ENCODE measurements at places on chromosomes 4 and X.

GRCh38 chr4:87973283-87974169, 2.0 kb upstream of the SPP1 start:
- DNase-seq: peak; percentile 13

DNA sequence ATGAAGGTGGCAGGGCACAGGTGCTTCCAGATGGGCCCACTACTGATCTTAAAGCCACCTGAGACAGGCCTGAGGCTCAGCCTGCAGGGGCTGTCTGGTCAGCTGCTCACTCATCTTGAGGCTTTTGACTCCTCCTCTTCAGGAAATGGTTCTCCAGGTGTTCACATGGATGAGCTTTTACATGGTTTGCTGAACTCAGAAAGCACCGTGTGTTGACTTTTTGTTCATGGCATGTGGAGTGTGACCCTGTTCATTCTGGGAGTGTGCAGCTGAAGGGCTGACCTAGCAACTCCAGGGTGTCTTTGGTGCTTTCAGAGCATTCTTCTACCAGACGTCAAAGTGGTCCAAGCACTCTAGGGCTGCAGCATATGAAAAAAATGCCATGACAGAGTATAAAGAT, 111.1 kb downstream of the CCNG2 start:
- no peak for DNase-seq

DNA sequence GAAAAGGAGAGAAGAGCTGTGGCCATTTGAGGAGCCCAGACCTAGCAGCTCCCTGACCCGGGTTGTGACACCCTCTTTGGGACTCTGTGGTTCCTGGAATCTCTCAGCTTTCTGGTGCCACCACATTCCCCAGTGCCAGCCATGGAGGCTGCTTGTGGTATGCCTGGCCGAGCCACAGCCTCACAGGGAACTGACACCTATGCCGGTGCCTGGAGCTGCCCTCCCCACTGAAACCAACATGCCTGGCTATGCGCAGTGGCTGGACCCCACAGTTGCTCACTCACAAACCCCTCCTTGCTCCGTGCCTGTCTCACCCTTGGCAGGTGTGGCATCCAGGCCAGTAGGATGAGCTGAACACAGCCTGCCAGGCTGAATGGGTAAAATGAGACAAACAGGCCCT, 749.4 kb downstream of the ARAP2 start:
- DNase-seq: no peak

DNA sequence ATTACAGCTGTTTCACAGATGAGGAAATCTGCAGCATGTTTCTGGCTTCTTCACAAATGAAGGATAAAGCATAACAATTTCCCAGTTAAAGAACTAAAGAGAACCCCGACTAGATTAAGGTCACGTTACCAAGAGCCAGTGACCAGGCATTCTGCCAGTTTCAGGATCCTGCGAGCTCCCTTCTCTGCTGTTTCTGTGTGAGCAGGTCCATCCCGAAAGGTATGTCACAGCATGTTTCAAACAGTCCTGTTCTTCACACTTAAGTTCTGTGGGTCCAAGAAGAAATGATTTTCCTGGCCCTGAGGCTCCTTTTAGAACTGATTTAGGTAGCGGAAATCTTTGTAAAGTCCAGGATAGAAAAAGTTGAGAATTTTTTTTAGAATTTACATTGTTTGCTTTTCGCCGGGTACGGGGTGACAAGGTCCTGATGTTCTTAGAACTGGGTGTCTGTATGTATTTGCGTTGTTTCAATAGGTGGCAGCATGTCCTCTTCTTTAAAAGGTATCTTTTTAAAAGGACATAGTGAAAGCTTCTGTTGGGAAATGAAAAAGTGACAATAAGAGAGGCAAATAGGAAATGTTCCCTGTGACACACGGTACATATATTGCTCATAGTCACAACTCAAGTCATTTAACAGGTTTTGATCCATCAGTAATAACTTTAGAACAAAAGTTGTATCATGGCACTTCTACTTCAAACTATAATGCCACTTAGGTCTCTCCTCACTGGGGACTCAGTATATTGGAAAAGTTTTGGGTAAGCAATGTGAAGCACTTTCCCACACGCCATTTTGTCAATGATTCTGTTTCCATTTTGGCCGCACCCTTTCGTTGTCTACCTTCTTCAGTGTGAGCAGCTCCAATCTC, 18.4 kb downstream of the IL21 start:
- DNase-seq: no peak

DNA sequence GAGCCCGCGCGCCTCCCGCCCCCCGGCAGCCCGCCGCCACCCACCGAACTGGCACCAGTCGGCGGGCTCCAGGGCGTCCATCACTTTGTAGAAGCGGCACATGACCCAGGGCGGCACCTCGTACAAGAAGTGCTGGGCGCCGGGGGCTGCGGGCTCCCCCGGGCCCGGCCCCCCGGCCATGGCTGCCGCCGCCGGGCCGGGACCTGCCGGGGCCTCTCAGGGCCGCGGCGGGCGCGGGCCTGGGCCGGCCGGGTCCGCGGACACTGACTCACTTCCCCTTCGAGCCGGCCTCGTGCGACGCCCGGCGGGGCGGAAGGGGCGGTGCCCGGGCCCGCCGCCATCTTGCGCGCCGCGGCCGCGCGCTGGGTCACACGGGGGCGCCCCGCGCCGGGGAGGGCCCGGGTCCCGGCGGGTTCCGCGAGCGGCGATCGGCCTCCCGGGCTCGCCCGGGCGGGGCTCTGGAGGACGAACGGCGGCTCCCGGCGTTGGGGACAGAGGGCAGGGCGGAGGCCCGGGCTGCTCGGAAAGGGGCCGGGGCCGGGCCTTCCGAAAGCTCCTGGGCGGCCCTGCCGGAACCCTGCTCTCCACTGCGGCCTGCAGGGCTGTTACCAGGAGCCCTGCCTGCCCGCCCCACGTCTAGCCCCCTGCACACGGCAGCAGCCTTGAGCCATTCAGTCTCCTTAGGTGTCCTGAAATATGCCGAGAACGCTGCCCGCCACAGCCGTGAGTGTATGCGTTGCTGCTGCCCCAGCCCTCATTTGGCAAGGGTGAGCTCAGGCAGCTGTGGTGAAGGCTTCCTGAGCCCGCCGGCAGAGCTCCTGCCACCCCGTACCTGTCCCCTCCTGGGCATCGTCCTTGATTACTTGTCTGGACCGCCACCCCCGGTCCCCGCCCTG, at the start of gene IRAK1:
Gene IRAK1 (minus strand): TSS at position 270 of the 896 bp plus-strand sequence. CDS start 90 bp downstream, at position 180.
- DNase-seq: peak; percentile 36

DNA sequence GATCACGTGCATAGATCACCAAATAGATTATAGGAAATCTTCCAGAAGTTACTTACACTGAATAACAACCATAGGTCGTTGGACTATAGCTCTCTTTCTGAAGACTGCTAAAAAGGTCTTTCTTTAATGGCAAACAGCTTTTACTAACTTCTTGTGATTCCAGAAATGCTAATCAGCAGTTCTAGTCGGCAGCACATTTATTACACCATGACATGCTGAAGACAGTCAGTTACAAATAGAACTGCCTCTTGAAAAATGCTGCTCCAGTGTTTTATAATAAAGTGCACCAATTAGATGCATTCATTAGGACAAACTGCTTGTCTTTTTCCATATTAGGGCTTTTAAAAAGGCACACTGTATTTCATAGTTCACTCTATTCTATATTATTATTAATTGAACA, 488.2 kb downstream of the PABPC4L start:
- DNase-seq: no peak

- no peak for DNase-seq
These were observed 2.0 kb downstream of the MSX1 start for GRCh38 chr4:4861390-4862018.

GRCh38 chr4:7429601-7430078, 5.1 kb downstream of the PSAPL1 start:
- no peak for DNase-seq

- DNase-seq: no peak
These were observed 639.7 kb downstream of the TRIML1 start for GRCh38 chr4:188778905-188779304.

GRCh38 chrX:50536955-50537354, 66.3 kb upstream of the DGKK start:
- DNase-seq: no peak

DNA sequence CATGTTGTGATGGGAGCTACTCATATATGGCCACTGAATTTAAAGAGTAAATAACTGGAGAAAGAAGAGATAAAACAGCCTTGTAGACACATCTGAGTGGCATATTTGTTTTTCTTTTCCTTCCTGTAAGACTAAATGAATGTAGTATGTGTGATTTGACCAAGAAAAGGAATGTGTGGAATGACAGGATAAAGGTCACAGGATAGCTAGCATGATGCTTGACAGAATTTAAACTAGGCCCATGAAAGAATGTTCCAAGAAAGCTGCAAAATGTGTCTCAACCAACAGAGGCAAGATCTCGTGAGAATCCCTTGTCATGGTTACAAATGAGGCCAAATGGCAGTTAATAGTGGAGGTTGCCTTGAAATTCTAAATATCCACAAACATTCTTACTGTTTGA, 137.0 kb downstream of the KCNIP4 start:
- DNase-seq: no peak

DNA sequence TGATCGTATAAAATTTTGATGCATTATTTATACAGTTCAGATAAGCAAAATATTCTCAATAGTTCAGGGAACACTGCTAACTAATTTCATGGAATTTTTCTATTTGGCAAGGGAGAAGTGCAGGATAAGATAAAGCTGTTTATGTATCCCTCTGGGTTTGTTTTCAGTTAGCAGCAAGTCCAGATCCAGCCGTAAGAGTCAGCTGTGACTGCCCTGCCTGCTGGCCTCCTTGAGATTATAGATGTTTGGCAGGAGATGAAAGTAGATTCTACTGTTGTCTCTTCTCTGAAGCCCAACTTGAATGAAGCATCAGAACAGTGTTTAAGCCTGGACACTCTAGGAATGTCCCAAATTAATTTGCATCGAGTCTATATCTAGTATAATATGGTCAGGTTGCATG, 29.5 kb downstream of the ANTXR2 start:
- no peak for DNase-seq

- no peak for DNase-seq
These were observed 7.8 kb downstream of the TMEM271 start for GRCh38 chr4:568351-568652.

All from activated gamma-delta T cell treated with Interleukin-2 at 50 U/mL for 16 hours (primary cell).